ENCODE measurements at places on chromosomes 11 and 22.
A peak's percentile ranks its signal among the peaks of the same experiment; 100 is the strongest.

GRCh38 chr11:3203221-3204043, 15.2 kb downstream of the MRGPRG start:
- peak; percentile 18 for DNase-seq

DNA sequence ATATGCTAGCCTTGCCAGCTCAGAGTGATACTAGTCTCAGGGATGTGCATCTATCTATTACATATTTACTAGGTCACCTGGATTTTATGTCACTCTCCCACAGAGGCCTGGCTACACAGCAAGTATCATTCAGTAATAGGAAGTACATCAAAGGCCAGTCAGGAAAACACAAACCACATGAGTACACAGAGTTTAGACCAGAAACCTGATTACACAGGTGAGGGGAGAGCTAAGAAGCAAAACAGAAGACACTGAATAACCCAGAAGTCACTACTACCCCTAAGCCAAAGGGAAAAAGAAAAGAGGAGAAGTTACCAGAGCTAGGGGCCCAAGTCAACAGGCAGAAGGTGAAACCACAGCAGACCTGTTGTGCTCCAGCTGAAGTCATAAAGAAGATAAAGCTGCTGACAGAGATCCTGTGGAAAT, 13.3 kb downstream of the LPXN start:
- DNase-seq: no peak

DNA sequence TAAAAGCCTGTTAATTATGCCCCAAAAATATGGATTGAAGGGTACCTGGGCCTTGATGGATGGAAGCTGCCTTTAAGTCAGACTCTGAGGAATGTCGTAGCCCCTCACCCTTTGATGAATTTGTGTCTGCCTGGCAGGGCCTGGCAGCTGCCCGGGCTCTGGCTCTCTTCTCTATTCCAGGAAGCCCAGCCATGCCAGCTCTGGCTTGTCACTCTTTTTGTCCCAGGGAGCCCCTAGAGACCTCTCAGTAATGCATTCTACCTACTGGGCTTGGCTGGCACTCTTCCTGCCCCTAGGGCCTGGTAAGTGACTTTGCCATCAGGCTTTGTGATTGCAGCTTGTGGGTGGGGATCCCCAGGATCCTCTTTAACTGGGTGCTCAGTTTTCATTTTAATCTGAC, 103.8 kb downstream of the GRIK4 start:
- no peak for DNase-seq

DNA sequence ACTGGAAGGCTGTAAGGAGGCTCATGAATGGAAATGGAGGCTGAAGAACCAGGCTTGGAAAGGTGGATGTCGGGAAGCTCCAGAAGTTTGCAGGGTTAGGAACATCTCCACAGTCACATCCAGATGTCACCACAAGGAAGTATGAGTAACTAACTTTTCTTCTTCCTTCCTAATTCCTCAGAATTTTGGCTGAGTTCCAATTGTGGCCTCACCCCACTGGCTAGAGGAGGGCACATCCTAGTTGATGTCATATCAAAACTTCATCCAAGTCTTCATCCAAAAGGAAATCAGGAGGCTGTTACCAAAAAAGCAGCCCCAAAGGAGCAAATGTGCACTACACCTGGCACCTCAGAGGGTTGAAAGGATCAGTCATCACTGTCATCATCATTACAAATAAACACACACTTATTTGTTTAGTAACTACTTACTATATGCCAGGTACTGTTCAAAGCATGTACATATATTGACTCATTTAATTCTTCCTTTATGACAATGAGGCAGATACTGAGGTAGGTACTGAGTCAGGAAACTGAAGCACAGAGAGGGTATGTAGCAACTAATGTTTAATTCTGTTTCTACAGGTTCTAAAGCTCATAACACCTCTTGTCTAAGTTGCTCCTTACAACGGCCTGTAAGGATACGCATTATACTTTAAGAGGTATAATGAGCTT, 7.3 kb upstream of the PTPN5 start:
- no peak for DNase-seq

GRCh38 chr11:134644476-134645456, 232.7 kb upstream of the B3GAT1 start:
- DNase-seq: peak; percentile 63

GRCh38 chr11:76424379-76424778, 20.4 kb upstream of the EMSY start:
- no peak for DNase-seq

DNA sequence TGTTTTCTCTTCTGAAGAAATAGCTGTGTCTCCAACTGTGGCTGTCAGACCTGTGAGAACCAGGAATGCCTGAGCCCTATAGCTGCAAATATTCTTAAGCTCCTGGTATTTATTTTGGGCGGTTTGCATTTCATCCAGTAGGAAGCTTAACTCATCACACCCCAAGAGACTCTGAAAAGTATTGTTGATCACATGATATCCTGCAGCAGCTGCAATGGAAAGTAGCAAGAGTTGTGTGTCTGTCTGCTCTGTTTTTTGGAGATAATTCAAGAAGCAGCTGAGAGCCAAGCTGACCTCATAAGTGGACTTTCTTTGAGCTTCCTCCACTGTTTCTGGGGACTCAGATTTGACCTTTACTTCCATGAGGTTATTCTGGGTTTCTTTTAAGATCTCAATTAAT, 36.4 kb upstream of the MRPL17 start:
- no peak for DNase-seq

DNA sequence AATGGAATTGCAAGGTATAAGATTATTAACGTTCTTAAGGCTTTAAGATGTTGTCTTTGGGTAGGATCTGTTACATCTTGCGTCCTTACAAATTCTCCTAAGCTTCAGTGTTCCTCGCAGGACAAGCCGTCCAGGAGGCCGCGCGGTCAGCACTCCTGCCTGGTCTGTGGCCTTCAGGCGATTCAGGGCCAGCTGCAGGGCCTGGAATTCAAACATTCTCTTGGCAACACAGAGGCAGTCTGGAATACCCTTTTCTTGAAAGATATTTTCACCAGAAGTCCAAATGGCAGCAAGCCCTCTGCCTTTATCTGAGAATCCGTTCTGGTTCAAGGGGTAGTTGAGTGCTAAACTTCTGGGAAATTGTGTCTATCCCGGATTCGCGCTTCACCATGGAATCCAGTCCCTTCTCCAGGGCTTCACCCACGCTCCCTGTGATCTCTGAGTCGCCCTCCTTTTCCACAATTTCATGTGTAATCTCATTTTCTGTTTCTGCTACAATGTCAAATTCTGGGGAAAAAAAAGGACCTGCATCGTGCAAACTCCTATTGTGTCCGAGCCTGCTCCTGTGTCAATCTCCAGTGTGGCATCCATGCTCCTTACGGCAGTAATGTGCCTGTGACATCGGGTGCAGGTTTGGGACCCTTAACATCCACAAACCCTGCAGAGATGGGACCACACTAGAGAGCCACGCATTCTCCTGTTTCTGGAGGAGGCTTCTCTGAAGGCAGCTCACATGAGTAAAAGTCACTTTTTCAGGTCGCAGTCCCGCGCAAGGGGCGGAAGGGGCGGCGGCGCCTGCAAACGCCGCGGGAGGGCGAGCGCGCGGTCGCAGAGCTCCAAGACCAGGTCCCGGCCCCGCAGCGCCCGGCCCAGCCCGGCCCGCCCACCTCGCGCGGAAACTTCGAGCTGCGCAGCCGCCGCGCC, 25.4 kb upstream of the SORL1 start:
- no peak for DNase-seq

GRCh38 chr22:23211622-23212021, 31.3 kb downstream of the BCR start:
- no peak for DNase-seq

DNA sequence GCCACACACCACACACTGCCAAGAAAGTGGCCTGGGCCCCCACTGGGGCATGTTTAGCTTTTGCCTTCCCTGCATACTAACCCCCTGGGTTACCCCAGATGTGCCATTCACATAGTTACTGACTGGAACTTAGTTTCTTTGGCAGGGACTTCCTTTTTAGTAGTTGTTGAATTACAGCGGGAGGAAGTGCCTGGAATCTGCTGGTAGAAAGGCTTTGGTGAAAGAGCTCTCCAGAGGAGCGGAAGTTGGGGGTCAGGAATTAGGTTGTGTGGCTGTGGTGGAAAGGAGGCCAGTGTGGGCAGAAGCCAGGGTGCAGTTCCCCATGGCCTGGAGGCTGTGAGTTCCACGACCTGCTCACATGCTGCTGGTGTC, 69.0 kb downstream of the MED15 start:
- no peak for DNase-seq

GRCh38 chr11:108618529-108618928, 25.0 kb upstream of the EXPH5 start:
- DNase-seq: no peak

DNA sequence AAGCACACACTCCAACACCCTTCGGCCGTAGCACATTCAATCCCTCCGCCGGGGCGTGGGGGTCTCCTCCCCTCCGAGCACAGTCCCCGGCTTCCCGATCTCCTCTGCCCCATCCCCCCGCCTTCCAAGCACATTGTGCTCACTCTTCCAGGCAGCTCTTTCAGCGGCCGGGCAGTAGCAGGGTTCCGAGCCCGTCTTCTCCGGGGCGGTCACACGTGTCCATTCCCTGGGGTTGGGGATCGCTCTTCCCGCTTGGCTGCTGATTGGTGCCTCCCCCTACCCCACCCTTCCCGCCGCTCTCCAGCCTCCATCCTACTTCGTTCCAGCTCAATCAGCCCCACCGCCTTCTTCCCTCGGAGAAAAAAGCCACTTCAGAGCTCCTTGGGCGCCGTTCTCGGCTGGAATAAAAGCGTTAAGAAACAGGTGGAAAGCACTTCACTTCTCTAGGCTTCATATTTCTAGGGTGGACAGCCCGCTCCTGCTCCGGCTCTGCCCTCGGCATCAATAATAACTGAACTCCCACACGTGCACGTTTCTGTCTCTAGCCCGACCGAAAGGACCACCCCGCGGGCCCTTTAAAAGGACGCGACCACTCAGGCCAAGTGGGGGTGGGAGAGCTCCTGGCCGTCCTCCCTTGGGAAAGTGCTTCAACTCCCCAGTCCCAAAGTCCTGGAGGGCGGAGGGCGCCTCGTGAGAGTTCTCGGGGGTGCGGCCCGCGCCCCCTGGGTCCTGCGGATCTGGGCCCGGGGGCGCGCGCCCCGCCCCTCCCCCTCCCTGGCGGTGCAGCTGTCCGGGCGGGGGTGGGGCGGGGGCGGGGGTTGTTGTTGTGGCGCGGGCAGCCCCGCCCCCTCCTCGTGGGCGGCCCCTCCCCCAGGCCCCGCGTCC, 464 bp upstream of the CECR2 start:
- peak; percentile 56 for DNase-seq

DNA sequence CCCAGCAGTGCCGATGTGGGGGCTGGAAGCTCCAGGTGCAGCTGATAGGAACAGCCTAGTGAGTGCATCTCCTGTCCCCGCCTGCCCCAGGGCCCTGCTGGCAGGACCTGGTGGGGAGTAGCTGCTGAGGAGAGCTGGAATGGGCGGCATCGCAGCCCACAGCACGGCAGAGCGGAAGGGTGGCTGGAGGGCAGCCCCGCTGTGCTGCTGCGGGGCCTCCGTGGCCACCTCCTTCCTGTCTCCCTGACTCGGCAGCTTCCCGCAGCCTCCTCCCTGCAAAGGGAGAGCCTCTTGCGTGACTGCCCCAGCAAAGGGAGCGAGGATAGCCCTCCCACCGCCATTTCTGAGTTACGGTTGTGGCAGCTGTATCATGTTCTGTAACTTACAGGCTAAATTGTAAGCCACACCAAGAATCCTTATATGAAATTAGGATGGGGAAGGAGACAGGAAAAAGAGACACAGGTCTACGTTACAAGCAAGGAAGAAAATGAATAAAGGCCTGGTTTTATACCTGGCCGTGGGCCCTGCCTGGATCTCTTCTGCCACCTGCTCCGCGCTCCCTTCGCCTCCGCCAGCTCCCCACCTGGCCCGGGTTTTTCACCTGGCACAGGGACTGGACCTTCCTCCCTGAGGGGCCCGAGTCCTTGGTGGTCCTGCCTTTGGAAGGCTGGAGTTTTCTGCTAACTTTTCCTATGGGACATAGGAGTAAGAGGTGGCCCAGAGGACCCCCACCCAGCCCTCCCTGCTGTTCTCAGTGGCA, 10.0 kb downstream of the TPCN2 start:
- DNase-seq: no peak

DNA sequence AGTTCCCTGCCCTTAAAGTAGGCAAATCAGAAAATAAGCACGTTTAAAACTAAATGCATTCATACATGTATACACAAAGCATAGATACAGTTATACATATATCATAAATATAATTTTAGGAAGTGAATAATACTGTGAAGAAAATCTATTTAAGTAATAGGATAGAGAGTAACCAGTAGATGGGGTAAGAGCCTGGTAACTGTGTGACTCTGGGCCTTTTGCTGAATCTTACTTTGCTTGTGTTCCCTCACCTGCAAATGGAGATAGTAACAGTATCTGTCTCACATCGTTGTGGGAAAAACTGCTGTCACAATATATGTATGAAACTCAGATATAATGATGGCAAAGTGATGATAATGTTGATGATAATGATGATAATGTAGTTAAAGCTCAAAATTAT, 29.9 kb downstream of the MS4A2 start:
- peak; percentile 3 for DNase-seq

- DNase-seq: peak; percentile 26
Measured at GRCh38 chr22:17172029-17172833, 13.2 kb upstream of the HDHD5 start.

- DNase-seq: no peak
Measured at GRCh38 chr11:62182147-62182891, 7.7 kb upstream of the SCGB1D1 start.

Measured in NCI-H526 (cell line).